Fibroblast of villous mesenchyme (primary cell): ENCODE measurements at places on chromosomes 16 and 17.

GRCh38 chr17:33436321-33436720, 143.2 kb upstream of the ASIC2 start:
- DNase-seq: peak; percentile 47

- peak; percentile 78 for DNase-seq
Observed at GRCh38 chr16:2769675-2770056, 7.4 kb downstream of the ELOB start.

DNA sequence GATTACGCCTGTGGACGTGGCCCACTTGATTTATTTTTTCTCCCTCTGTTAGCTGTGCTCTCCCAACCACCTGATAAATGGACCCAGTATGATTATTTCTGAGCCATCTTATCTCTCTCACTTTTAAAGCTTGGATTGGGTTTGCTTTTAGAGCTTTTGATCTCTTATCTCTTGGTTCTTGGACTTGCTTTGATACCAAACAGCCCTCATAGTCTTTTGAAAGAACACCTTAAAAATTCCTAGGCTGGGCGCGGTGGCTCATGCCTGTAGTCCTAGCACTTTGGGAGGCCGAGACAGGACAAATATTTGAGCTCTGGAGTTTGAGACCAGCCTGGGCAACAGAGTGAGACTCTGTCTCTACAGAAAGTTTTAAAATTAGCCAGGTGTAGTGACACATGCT, 25.8 kb downstream of the SMTNL2 start:
- no peak for DNase-seq

- peak; percentile 28 for DNase-seq
Observed at GRCh38 chr17:40552806-40553693, 12.2 kb downstream of the CCR7 start.

- DNase-seq: no peak
Observed at GRCh38 chr17:73224663-73225305, 31.9 kb downstream of the COG1 start.

DNA sequence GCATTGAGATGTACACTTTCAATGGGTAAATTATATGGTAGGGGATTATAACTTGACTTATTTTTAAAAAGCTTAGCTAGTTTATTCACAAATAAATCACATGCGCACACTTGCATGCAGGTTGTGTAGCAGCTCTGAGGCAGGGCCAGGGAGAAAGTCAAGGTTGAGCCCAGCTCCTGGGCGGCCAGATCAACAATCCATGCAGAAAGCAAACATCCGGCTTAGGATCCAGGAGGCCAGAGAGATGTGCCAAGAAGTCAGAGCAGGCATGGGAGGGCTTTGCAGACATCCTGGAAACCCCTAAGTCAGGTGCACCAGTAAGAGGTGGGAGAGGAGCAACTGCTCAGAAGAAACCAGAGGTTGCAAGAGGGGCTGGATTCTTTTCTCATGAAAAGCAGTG, 186.5 kb downstream of the AXIN2 start:
- no peak for DNase-seq

- DNase-seq: no peak
Observed at GRCh38 chr16:81713295-81713772, 65.8 kb upstream of the PLCG2 start.

DNA sequence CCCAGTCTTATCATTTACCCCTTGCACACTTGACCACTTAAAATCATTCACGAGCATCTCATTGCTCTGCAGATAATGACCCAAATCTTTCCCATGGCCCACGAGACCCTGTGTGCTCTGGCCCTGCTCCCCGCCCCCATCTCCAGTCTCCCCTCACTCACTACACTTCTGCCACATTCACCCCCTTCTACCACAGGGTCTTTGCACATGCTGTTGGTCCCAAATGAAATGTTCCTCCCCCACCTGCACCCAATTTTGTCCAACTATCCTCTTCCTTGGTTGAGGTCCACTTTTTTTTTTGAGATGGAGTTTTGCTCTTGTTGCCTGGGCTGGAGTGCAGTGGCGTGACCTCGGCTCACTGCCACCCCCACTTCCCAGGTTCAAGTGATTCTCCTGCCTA, 39.2 kb downstream of the CCDC42 start:
- no peak for DNase-seq

GRCh38 chr17:10699856-10700255, 2.5 kb downstream of the ADPRM start:
- peak; percentile 80 for DNase-seq
